ENCODE measurements at places on chromosomes 16 and 17.
A peak's percentile ranks its signal among the peaks of the same experiment; 100 is the strongest.

- no peak for DNase-seq
Measured at GRCh38 chr16:5863071-5863606, 765.5 kb upstream of the EEF2KMT start.

DNA sequence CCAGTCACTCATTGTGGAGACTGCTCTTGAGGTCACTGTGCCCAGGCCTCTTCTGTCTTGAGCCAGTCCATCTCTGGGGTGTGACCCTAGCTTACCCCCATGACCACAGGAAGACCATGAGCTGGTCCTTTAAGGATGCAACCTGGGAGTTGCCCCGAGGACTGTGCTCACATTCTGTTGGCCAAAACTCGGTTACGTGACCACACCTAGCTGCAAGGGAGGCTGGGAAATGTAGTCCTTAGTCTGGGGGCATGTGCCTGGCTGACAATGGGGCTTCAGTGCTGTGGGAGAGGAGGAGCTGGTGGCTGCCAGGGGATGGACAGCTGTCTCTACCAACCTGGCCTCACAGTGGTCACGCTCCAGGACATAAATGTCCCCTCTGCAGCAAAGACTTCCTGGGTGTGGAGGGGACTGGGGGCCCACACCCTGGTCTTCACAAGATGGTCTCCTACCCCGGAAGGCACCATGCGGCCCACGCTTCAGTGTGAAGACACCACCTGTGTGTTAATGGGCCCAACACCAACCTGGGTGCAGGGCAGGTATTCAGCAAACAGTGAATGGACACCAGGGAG is 55.4 kb downstream of the JPH3 start:
- DNase-seq: no peak

DNA sequence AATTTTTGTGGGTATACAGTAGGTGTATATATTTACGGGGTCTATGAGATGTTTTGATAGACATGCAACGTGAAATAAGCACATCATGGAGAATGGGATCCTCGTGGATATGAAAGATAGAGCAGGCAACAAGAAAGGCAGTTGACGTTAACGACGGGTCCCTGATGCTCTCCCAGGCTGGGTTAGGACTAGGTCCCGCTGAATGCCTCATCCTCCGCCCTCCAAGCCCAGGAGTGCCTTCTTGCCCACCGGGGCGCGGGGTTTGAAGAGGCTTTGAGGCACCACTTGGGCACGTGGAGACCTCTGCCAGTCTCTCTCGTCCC is 9.5 kb upstream of the ZFP90 start:
- DNase-seq: no peak

DNA sequence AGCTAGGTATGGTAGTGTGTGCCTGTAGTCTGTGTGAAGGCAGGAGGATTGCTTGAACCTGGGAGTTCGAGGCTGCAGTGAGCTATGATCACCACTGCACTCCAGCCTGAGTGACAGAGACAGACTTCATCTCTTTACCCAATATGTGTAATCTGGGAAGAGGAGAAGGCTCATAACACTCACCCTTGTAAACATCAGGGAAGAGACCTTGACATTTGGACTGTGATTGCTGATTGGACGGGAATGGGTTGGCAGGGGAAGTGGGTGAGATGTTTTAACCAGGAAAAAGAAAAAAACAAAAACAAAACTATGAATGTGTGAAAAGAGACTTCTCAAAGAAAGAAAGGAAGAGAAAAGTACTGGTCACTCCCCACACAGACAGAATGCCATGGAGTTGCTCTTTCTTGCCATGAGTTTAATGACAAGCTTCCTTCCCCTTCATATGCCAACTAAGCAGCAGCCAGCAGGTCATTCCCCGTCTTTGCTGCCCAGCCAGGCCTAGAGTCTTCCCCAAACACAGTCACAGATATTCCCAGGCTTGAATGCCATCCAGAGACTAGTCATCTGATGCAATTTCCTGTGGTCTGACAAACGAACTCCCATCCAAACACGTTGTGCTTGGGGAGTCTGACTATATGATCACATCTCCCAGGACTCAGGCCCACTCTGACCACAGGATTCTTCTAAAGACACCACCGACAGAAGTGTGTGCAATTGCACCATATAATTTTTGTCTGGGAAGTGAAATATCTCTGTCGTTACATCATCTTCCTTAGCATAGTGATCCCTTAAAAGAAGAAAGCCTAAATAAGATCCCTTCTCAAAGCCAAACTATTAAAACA is 3.6 kb upstream of the XAF1 start:
- DNase-seq: peak; percentile 99

GRCh38 chr17:51947160-51947735 is 211.3 kb downstream of the CA10 start:
- no peak for DNase-seq

DNA sequence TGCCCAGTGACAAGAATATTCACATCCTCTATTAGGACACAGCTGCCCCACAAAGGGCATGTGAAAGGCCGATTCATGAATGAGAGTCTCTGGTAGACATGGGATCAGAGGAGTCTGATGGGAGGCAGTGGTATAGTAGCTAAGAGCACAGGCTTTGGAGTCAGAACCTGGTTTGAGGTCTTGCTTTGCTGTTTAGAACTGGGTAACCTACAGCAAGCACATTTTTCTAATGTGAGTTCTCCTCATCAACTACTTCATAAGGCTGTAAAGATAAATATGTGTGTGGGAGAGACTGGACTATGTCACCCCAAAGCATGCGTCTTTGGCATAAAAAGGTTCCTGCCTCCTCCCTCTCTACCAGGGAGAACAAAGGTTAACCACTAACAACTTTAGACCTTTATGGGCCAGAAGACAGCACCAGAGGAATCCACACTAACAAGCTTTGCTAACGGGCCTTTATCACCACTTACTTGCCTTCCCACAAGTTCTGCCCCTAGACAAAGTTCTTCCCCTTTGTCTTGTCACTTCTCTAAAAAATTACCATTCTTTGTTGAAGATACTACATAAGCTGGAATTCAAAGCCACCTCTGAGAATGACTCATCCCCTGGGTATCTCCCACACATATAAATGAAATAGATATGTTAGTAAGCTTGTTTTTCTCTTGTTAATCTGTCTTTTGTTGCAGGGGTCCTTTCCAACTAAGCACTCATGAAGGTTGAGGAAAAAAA is 21.1 kb downstream of the CDR2 start:
- DNase-seq: peak; percentile 71

- DNase-seq: no peak
Measured at GRCh38 chr17:49018748-49019147, 21.6 kb downstream of the IGF2BP1 start.

GRCh38 chr17:51608251-51608933 is 348.0 kb downstream of the UTP18 start:
- no peak for DNase-seq

GRCh38 chr16:64771273-64771672 is 350.6 kb downstream of the CDH11 start:
- no peak for DNase-seq

GRCh38 chr16:86396901-86397311 is 113.4 kb upstream of the FOXF1 start:
- peak; percentile 90 for DNase-seq

- no peak for DNase-seq
Measured at GRCh38 chr17:75371981-75372380, 33.5 kb downstream of the GRB2 start.

DNA sequence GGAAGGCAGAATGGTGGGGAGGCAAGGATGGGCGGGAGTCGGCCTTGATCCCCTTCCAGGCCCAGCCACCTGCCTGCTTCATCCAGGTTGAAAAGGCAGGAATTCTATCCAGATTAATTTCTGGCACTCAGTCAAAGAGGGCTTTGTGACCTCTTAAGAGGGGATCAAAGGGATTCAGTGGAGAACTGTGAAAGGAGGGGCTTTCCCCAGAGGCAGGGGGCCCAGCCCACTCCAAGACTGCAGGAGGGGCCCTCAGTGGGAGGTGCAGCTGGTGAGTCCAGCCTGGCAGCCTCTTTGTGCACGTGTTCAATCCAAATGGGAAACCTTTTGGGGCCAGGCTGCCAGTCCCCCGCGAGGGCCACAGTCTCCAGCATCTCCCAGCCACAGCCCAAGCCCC is 148.5 kb upstream of the PLCG2 start:
- no peak for DNase-seq

GRCh38 chr16:721765-722540 is 1.0 kb downstream of the ANTKMT start:
- DNase-seq: no peak

- DNase-seq: no peak
Measured at GRCh38 chr16:25256695-25257469, 763 bp downstream of the ZKSCAN2 start.

DNA sequence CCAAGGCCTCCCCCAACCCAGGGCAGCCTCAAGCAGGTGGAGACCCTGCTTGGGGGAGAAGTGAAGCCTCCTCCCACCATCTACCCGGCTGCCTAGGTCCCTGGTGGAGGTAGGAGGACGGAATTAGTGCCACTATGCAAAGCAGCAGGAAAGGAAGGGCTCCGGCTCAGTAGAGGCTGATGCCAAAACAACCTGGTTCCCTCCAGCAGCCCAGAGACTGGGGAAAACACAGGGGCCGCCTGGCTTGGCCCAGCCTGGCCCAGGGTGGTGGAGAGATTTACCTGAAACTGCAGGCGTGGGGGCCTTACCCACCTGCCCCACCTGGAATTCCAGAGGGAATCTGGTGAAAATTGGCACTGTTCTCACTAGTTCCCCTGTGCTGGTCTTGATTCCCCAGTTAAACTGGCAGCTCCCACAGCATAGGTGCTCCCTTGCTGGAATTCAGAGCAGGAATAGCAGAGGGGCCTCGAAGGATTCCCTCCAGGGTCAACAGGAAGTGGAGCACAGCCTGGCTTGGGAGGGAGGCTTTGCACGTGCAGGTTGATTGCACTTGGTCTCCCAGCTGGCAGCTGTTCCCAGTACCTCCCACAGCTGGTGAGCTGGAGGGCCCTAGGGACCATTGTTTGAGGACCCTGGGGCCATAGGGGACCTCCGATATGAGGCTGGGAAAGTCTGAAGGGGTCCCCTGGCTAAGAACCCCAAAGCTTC is 4.5 kb downstream of the CD79B start:
- DNase-seq: no peak

GRCh38 chr16:62283-62967 is 8.8 kb downstream of the SNRNP25 start:
- DNase-seq: no peak

GRCh38 chr17:53118948-53119347 is 703.8 kb upstream of the KIF2B start:
- no peak for DNase-seq

GRCh38 chr17:5111402-5112204 is at the start of gene ZNF232:
Gene ZNF232, minus strand, starts transcription at chr17:5111878. Its CDS starts 56 bp downstream, at chr17:5111822.
- DNase-seq: peak; percentile 52

- DNase-seq: no peak
Measured at GRCh38 chr16:88995746-88996535, 18.9 kb upstream of the CBFA2T3 start.

DNA sequence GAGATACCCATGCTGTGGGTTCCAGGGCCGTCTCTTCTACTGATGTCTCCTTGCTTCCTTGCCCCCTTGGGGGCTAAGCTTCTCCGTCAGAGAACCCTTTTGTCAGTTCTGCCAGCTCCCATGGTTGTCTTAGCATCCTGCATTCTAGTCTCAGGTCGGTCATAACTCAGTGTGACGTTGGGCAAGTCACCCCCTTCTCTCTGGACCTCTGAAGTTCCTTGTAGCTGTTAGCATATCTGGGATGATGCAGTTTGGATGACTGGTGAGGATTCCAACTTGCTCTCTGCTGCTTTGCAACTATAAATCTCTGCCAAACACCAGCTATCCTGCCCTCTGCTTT is 8.9 kb upstream of the MYL4 start:
- DNase-seq: no peak

GRCh38 chr17:83154311-83155127 is 75.1 kb downstream of the METRNL start:
- no peak for DNase-seq

- no peak for DNase-seq
Measured at GRCh38 chr16:31709181-31709580, 164.4 kb upstream of the ZNF267 start.

DNA sequence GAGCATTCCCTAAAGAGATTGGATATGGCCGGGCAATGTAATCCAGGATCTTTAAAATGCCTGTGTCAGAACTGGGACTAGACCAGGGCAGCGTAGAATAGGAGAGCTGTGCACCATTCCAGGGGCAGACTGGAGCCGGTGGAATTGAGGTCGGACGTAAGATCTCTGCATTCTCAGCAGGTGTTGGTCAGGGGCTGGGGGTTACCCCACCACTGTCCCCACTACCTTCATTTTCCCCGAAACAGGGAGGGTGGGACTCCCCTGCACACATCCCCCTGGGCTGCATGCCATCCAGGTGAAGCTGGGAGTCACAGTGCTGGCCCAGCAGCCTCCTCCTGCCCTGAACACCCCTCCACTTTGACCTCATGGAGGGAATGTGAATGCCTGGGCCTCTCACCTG is 17.8 kb downstream of the OSBPL7 start:
- DNase-seq: no peak

DNA sequence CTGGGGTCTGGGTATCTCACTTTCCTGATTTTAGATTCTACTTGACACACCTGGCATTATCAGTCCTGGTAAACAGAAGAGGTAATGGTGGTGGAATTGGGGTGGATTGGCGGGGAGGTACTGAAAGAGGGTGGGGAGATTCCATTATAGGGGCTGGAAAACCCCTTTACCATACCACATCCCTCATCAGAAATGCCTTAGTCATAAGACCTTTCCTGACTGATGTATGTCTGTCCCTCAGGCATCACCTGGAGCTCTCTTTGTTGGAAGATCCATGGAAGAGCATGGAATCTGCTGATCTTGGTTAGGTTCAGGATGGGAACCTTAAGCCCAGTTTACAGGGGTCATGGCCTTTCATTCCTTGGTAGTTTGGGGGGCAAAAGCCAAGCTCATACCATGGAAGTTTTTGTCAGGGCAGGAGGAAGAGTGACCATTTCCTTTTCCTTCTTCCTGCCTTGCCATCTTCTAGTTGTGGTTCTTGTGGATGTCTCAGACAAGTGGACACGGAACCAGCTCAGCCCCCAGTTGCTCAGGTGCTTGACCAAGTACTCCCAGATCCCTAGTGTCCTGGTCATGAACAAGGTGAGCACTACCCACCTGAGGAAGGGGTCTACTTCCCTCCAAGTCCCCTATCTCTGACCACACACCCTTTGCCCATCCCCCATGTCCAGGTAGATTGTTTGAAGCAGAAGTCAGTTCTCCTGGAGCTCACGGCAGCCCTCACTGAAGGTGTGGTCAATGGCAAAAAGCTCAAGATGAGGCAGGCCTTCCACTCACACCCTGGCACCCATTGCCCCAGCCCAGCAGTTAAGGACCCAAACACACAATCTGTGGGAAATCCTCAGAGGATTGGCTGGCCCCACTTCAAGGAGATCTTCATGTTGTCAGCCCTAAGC is 3.3 kb downstream of the ERAL1 start:
- no peak for DNase-seq
